NCI-H774 (cell line): ENCODE measurements at places on chromosomes 6 and 20.

GRCh38 chr6:111725446-111726112, 119.9 kb upstream of the TRAF3IP2 start:
- DNase-seq, result no peak

GRCh38 chr6:122388945-122389344, 10.5 kb upstream of the HSF2 start:
- DNase-seq, result peak; percentile 47

DNA sequence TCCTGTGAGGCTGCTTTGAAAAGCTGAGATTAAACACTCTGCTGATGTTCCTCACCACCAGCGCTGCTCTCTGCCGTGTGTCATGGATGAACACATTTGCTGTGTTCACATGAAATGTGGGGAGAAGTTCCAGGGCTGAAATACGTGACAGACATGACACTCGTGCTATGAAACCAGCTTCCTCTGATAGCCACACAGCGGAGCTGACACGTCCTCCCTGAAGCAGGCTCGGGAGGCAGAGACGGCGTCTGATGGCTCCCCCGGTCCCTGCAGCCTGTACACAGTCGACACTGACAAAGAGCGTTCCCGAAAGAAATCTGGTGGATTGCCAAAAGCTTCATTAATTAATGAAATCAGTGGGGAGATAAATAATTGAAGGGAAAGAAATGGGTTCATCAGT, 17.5 kb downstream of the AGPAT4 start:
- DNase-seq, result no peak

GRCh38 chr6:54847799-54848597, 1.4 kb downstream of the FAM83B start:
- no peak for DNase-seq

- DNase-seq, result no peak
These were observed 163.7 kb downstream of the CARMIL1 start for GRCh38 chr6:25442898-25443297.

DNA sequence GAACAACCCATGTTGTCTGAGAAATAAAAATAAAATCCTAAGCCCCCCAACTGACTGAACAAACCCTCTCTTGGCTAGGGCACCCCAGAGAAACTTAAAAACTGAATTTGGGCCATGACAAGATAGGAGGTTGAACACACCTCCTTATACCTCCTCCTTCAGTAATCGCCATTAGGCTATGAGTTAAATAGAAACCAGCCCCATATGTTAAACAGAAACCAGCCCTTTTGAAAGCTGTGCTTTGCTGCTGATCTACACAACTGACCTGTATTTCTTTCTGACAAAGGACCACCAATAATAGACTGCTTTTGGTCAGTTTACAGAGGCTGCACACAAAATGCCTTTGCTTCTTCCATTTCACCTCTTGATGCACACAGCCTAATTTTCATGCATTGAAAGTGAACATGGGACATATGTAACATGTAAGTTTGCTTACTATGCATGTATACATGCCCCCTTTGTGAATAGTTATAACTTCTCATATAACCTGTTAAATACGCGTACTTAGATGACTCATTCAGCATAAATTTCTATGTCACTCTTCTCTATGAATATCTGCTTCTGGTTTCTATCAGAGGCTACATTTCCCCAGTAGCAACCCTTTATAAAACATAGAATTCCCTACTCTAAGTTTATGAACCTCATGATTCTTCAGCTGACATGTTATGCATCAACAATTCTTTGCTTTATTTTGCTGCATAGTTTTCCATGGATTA, 462.9 kb downstream of the COL12A1 start:
- DNase-seq, result no peak

- DNase-seq, result no peak
These were observed 25.8 kb downstream of the LY86 start for GRCh38 chr6:6614096-6614982.

GRCh38 chr20:61593516-61593915, 341.5 kb downstream of the CDH4 start:
- DNase-seq, result no peak

DNA sequence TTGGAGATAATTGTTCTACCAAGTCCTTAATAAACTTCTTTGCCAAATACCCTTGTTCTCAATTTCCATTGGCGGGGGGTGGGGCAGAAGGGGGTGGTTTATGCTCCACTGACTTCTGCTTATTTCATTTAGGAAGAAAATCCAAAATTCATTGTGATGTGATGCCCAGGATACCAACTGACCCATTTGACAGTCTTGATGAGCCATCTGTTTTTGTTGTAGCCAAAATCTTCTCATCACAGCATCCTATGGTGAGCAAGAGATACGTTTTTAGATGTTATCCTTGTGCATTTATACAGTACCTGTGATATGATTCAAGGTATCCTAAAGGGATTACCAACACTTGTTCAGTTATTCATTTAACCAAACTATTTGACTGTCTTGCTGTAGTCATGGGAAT, 108.5 kb upstream of the BMP5 start:
- no peak for DNase-seq

GRCh38 chr6:3455147-3455568, 1.7 kb downstream of the SLC22A23 start:
- DNase-seq, result peak; percentile 11

DNA sequence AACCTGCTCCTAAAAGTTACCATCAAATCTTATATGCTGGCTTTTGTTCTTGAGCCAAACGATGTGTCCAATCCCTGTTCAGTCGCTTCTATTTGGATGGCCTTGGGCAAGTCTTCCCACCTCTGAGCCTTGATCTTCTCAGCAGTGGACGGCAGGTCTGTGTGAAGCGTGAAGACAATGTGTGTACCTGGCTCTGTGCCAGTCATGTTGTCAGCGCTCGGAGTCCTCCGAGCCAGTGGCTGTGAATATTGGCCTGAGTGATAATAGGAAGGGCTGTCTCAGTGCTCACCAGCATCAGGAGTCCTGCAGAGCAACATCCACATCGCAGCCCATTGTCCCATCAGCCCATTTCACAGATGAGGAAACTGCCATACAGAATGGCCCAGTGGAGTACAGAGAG, 219.0 kb downstream of the CDC5L start:
- no peak for DNase-seq

- no peak for DNase-seq
These were observed 65.7 kb downstream of the UNC5CL start for GRCh38 chr6:40973304-40973703.

DNA sequence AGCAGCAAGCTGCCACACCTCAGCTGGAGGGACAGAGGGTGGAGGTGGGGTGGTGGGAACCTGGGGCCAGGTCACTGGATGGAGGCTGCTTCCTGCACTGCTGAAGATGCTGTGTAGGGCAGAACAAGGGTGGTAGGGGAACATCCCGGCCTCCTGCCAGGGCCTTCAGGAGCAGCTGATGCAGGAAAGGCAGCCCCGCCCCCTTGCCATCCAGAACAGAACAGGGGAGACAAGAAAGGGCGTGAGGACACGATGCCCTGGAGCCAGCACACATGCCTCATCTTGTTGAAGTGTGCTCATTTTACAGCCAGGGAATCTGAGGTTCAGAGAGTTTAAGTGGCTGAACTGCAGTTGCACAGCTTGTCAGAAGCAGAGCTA, 43.1 kb upstream of the PHACTR3 start:
- DNase-seq, result no peak

DNA sequence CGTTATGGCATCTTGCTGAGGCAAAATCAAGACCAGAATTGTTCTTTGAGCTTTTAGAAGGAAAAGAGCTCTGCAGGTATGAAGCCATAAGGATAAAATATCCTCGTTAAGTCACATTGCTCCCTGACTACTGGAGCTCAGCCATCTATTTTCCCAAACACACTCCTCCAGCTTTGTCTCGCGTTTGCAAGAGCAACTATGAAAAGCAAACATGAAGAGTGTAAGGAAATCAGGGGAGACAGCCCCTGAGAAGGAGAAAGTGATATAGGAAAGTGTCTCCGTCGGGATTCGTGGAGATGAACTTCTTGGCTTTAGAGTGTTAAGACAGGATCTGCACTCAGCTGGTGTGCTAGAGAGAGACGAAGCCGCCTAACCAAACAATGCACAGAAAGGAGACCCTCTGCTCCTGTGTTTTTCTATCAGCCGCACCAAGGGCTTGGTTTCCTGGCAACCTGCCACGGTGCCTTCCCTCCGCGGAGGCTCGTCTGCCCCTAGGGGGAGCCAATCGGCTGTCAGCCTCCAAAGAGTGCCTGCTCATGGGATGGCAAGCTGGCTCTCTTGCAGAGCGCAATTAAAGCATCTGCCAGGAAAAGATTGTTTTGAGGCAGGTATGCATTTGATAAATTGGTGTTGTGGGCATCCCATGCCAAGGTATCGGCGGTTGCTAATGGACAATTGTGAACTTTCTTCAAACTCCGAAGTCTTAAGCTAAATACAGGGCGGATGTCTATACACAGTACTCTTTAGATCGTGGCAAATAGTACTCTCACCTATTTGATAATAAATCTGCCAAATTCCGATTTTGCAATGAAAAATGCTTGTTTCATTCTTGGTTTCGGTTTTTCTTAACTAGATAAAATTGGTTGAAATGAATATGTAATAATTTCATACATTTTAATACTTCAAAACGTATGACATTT, 603.2 kb downstream of the RNF144B start:
- DNase-seq, result no peak

DNA sequence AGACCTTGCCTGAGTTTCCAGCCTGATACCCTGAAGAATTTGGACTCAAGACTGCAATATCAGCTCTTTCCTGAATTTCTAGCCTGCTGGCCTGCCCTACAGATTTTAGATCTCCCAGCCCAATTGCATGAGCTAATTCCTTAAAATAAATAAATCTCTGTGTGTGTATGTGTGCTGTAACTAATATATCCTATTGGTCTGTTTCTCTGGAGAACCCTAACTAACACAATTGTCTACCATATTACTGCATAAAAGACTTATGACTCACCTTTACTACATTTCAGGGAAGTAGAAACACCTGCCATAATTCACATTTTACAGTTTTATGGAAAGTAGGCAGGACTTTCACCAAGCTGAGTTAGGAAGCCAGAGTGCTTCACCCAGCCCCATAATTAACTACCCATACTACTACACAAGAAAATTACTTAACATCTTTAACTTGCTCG, 90.7 kb upstream of the BEND6 start:
- no peak for DNase-seq

DNA sequence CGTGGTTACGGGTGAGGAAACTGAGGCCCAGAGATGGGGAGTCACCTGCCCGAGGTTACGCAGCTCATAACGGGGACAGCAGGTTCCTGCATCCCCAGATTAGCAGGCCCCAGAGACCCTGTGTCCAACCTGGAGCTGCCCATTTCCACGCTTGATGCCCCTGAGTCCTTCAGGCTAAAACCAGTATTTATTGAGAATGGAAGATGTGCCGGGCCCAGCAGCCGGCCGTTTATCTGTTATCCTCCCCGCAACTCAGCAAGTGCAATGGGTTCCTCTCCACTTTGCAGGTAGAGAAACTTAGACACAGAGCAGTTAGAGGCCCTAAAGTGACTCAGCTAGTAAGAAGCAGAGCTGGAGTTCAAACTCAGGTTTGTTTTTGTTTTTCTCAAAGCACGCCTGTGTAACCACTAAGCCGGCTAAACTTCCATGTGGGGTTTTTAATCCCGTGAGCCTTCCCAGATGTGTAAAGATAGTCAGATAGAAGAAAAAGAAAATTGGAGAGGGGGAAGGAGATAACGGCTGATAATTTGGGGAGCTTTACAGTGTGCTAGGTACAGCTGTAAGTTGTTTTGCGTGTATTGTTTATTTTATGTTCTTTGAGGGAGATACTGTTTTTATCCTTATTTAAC, 775 bp downstream of the PFDN4 start:
- no peak for DNase-seq

DNA sequence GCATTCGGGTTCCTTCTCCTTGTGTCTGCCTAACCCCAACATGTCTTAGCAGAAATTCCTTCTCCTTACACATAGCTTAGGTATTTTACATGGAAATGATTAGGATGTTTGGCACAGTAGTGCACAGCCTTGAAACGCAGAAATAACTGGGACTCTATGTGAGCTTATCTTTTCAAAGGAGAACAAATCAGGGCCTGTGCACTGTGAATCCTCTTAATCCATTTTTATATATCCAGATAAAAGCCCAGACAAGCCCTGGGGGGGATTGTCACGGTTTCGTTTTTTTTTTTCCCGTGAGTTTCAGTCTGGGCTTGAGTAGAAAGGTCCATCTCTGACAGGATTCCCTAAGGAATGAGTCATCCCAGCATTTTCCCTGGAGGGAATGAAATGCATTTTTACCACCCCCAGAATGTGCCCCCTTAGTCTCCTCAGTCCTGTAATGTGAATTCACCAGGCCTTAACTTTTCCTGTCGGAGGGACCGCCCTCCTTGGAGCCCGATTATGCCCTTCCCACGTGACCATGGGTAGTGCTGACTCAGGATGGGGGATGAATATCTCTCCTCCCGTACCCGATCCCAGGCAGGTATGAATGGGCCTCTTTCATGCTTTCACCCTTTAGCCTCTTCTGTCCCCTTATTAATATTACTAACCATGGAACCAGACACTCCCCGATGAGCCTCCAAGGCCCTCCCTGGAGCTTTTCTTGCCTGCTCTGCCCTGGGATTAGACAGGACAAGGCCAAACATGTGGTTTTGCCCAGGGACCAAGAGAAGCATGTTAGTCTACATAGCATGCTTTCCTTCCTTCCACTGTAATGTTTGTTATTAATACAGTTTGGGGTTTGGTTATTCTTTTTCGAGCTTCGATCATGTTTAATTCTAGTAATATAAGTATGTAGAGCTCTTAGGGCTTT, 23.9 kb upstream of the NAA20 start:
- DNase-seq, result no peak

DNA sequence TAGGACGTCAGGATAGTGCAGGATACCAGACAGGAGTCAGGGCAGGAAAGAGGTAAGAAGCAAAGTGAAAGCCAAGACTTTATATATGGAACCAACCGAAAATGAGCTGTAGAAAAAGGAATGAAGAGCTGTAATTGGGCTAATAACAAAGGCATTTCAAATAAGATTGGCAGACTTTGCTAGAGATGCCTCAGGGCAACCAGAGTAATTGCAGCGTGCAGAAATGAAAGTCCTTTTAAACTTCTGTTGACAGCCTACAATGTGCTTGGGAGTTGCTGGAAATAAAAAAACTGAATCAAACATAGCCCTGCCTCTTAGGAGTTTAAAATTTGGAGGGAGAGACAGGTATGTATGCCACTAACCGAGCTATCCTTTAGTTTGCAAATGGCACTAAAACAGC, 56.4 kb upstream of the NKX2-4 start:
- DNase-seq, result no peak

GRCh38 chr6:101290346-101290745, 103.2 kb upstream of the GRIK2 start:
- no peak for DNase-seq

DNA sequence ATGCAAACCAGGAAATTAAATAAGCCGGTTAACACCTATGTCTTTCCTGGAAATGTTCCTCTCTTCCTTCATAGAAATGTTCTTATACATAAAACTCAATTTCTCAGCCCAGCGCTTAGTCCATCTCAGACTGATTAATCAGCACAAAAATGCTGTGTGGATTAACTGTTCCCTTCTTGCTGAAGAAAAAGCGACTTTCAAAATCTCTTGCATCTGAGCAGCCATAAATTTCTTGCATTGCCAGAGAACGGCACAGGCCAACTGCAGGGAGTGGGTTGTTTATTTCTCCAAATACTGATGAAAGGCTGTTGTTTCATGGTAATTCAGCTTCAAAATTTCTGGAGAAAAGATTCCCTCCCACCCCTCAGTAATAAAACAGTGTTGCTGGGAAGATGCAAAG, 517.6 kb downstream of the BTBD3 start:
- no peak for DNase-seq
